ENCODE measurements at places on chromosomes 11 and 22.

GRCh38 chr11:119100246-119100970, 1.2 kb downstream of the DPAGT1 start:
- DNase-seq, result no peak

DNA sequence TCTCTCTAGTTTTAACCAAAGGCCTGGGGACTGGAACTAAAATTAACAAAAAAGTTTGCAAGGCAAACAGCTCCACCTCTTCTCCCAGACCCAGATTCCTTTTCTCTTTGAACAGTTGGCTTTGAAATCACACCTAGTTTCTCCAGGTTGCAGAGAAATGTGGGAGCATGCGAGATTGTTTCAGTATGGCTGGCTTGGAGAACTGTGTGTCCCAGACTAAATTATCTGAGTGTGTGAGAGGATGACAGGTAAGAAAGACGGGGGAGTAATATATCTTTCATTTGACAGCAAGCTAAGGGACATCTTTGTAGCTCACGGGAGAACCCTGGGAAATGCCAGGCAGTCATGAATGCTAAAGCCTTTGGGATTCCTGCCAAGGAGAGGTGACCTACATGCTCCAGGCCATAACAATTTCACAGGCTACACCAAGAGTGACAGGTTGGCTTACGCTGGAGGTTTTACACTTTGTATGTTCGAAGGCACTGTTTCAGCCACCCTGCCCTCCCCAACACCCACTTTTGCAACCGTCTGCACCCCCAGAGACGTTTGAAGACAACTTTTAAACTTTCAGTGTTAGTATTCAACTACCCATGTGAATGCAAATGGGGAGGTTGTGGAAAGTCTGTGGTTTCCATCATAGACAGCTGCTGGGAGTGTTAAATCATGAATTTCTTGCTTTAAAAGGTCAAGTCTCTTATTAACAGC, 109.3 kb upstream of the SNX19 start:
- DNase-seq, result no peak

GRCh38 chr11:99773646-99774045, 752.9 kb downstream of the CNTN5 start:
- DNase-seq, result no peak

- DNase-seq, result no peak
These were observed 74.9 kb upstream of the CAPRIN1 start for GRCh38 chr11:33976495-33977199.

- no peak for DNase-seq
These were observed 7.0 kb upstream of the CHADL start for GRCh38 chr22:41247703-41248102.

- no peak for DNase-seq
These were observed 40.6 kb downstream of the OR4D9 start for GRCh38 chr11:59551659-59552521.

- DNase-seq, result no peak
These were observed 18.8 kb upstream of the MAML2 start for GRCh38 chr11:96361778-96362177.

GRCh38 chr11:1204381-1205101, 18.3 kb upstream of the MUC5B start:
- no peak for DNase-seq

GRCh38 chr11:128210148-128210940, 377.0 kb downstream of the ETS1 start:
- DNase-seq, result no peak

DNA sequence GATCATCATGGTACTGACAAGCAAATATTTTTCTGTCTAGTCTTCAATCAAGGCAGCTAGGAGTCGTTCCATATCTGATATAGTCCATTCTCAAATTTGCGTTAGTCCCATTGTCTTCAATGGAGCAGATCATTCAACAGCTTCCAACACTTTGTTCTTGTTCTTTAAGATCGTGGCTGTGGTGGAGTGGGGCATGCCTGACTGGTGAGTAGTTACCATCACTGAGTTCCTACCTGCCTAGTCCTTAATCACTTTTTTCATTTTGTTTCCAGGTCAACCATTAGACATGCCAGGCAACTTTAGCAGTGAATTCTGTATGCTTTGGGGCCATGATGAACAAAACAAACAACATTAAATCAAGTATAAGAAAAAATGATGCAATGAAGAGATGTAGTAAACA, 693.1 kb upstream of the KIRREL3 start:
- no peak for DNase-seq

GRCh38 chr11:69923641-69924307, 104.6 kb upstream of the FGF3 start:
- DNase-seq, result no peak

DNA sequence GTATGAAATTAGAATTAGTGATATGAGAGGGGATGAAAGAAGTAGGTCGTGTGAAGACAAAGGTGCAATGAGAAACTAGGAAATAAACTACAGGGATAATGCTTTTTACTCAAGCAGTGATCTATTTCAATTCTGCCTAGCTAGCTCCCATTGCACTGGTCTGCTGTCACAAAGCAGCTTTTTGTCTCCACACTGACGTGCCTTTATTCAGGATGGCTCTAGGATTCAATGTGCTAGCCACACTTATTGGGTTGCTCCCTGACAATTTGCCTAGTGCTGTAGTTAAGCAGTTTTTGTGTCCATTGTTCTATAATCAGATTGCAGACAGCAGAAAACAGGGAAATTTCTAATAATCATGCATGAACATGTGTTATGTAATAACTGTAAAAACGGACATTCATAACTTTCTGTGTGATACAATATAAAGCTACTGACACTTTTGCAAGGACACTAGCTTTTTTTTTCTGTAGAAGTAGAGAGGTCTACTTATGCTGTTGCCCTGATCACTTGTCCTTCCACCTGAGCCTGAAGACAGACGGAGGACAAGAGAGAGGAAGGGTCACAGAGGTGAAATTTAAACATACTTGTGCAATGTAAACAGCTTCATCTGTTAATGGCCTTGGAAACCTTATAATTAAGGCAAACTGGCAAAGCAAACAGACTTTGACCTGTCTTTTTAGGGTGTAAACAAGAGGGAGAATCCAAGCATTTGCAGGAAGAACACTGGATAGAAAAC, 269.6 kb downstream of the LRRC4C start:
- no peak for DNase-seq

Measured in effector CD4-positive, alpha-beta T cell (primary cell).